ENCODE measurements at places on chromosomes 1 and 21.

- DNase-seq = no peak
These were observed 45.5 kb downstream of the VWA5B1 start for GRCh38 chr1:20336105-20336605.

DNA sequence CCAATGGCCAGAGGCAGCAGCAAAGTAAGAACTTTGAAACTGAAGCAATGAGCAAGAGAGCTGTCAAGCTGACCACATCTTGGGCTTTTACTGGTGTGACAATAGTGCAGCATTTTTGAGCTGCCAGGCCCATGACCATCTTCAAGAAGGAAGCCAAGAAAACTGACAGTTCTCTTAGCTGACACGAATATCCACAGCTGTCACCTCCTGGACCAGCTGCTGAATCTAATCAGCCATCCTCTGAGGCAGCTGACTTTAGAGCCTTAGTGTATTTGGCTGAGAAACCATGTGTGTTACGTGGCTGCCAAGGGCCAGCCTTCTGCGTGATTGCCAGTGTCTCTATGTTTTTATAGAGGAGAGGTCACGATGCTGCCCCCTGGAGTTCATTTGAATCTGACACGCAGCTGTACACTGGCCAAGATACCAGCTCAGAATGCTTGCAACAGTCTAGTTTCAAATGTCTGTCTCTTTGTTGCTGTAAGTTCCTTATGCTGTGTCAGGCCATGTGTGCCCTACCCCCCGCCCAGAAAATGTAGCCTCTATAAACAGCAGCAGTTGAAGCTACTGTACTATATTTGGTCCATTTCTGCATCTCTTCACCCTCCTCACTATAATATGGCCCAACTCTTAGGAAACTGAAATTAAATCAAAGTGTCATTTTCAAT lies 39.7 kb downstream of the PALMD start:
- DNase-seq = peak; percentile 65

- DNase-seq = peak; percentile 69
These were observed 995 bp downstream of the ID3 start for GRCh38 chr1:23558140-23558871.

DNA sequence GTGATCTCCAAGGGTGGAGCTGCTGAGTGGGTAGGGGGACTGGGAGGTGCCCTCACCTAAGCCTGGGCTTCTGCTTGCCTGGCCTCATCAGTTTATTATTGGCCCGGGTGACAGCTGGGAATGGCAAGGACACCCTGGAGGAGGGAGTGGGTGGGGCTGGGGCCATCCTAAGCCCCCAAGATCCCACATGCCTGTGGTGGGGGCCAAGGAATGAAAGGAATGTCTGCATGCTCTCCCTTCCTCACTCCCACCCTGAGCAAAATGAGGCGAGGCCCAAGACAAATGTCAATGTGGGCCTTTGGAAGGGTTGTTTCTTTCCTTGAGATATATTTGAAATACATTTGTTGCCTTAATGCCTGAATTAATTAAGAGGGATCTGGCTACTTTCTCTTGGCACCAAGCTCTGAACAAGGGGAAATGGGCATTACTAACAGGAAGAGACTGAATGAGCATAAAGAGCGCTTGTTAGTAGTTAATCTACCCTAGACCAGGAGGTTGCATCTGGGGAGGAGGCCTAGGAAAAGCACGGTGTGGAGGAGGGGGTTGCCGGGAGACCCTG lies 19.7 kb upstream of the CHI3L1 start:
- no peak for DNase-seq

DNA sequence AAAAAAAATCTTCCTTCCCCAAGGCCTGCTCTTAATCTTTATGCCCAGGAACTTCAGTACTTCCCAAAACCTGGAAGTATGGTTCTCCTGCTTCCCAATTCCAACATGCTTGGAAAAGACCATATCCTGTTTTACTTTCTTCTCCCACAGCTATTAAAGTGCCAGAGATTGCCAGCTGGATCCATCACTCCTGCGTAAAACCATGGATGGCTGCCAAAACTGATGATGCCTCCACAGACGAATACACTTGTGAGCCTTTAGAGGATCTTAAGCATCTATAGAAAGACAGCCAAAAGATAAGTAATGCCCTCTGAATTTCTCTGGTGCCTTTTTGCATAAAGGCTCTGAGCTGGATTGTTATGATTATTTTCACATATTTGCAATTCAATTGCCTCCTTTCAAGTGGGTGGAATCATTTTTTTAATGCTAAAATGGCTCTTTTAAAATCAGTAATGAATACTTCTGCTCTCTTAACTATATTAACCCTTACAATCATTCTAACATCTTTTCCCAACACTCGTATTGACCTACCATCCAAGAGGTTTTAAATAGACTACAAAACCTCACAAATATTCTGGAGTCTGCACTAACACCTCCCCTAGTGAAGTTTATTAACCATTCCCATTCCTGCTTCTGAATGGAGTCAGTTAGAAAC lies 1807.8 kb downstream of the BRINP3 start:
- no peak for DNase-seq

GRCh38 chr1:116261227-116261626 lies 111.8 kb upstream of the ATP1A1 start:
- no peak for DNase-seq

- DNase-seq = no peak
These were observed 136.9 kb upstream of the L1TD1 start for GRCh38 chr1:62057641-62058290.

- peak; percentile 66 for DNase-seq
These were observed 107.1 kb downstream of the NIBAN1 start for GRCh38 chr1:184866991-184867788.

DNA sequence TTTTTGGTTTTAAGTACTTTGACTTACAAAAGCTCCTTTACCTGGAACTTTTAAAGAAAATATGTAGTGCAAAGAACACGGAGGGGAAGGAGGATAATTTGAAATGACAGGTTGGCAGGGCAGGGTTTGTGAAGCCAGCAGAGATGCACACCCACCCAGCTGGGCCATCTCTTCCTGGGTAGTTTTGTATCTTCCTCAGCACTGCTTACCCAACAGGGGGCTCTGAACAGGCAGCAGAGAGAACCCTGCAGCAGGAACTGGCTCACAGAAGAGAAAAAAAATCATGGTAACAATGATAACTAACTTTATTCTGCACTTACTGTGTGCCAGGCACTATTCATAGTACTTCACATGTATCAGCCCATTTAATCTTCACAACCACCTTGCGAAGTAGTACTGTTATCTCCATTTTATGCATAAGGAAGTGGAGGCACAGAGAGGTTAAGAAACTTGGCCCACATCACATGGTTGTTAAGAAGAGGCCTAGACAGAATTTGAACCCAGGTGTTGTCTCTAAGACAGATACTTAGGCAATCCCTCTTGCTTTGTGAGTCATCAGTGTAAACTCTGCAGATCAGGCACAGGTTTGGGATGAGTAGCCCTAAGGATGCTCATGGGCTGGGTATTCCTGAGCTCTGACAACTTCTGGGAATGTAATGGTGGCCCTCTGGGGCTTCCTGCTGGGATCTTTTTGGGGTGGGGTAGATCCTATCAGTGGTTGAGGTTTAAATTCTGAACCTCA lies 60.8 kb downstream of the ELK4 start:
- DNase-seq = no peak

All from stimulated activated CD4-positive, alpha-beta T cell treated with anti-CD3 and anti-CD28 coated beads, Interleukin-15, amount 100 ng/mL, for 24 hours (primary cell).